Type B pancreatic cell (in vitro differentiated cells): ENCODE measurements at places on chromosomes 13 and 19. TPM values are rescaled to one million over a fixed set of nuclear protein-coding genes. Genes with fewer than 3 reads are reported as not detected.

DNA sequence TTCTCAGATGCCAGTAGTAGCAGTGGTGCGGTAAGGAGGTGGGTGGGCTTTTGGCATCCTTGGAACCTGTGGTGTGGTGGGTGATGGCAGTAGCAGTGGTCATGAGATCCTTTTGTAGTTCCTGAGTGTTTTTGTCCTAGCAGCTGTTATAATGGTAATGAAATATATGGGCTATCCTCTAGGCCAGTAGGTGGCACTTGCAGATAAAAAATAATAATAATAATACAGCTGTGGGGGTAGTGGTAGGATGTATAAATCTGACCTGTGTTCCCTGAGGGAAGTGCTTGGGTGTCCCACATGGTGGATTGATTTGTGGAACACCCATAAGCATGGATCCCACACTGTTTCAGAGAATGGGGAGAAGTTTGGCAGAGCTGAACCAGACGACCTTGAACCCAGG, 334.0 kb downstream of the SLITRK5 start:
- H3K27ac ChIP-seq: no peak overlapping the region
- no peaks in the 10 kb centered on the region for H3K4me1 ChIP-seq
- H3K36me3 ChIP-seq: no peaks in the 10 kb centered on the region
- DNase-seq: no peak

Gene NUFIP1
- 6.9 and 8.7 TPM in 2 replicates for total RNA-seq

Gene FOXA3
- total RNA-seq: 3.3 and 5.0 TPM in 2 replicates

- DNase-seq: no peak
- H3K36me3 ChIP-seq: no peaks in the 10 kb centered on the region
- no peak overlapping the region for H3K4me3 ChIP-seq
- H3K4me1 ChIP-seq: peaks cover 17% of the 10 kb centered on the region
- no peaks in the 10 kb centered on the region for H3K27me3 ChIP-seq
Measured at GRCh38 chr13:73661687-73662425, 472.3 kb downstream of the KLF12 start.

Gene MAST1
- 1.9 and 3.5 TPM in 2 replicates for total RNA-seq

DNA sequence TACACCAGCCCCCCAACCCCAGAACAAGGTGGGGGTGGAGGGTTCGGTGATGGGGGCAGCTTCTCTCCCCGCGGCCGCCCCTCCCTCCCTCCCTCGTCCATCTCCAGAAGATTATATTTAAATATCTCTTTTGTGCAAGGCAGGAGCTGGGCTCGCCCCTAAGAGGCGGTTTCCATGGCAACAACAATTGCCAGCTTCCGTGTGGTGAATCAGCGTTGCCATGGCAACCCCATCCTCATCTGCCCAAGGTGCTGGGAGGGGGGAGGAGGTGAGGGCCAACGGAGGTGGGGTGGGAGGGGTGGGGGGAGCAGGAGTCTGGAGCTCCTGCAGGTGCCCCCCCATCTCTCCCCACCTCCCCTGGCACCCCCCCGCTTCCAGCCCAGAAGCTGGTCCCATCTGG, 46.4 kb downstream of the CELF5 start:
- H3K4me3 ChIP-seq: no peak overlapping the region
- no peak overlapping the region for H3K27ac ChIP-seq
- H3K27me3 ChIP-seq: peaks cover 70% of the 10 kb centered on the region
- H3K4me1 ChIP-seq: peaks cover 5% of the 10 kb centered on the region
- DNase-seq: no peak
- H3K36me3 ChIP-seq: no peaks in the 10 kb centered on the region

DNA sequence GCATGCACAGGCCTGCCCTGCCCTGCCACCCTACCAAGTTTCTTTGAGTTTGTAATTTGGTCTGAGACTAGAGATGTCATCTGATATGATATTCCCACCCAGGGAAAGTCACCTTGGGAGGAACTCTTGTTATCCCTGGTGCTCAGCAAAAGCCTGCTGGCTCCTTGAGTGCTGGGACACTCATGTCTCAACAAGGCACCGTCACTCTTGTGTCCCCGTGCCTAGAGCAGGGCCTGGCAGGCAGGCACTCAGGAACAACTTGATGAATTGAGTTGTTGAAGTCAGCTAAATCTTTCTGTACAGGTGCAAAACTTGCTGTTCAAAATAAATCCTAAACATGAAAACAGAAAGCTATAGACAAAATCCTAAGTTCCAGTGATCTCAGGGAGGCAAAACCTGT, 345.4 kb downstream of the KCNRG start:
- DNase-seq: no peak
- H3K4me1 ChIP-seq: peaks cover 44% of the 10 kb centered on the region
- no peaks in the 10 kb centered on the region for H3K36me3 ChIP-seq
- no peak overlapping the region for H3K27ac ChIP-seq
- H3K4me3 ChIP-seq: no peak overlapping the region
- no peaks in the 10 kb centered on the region for H3K27me3 ChIP-seq

- no peak within 1 kb of the TSS for H3K27ac ChIP-seq
- no peaks in the 10 kb centered on the region for H3K36me3 ChIP-seq
- DNase-seq: no peak
- H3K4me1 ChIP-seq: no peaks in the 10 kb centered on the region
Measured at GRCh38 chr19:10085641-10086590, at the start of gene SHFL. TSS of gene SHFL (plus strand) at chr19:10086317. CDS start at chr19:10086428, 111 bp downstream.

DNA sequence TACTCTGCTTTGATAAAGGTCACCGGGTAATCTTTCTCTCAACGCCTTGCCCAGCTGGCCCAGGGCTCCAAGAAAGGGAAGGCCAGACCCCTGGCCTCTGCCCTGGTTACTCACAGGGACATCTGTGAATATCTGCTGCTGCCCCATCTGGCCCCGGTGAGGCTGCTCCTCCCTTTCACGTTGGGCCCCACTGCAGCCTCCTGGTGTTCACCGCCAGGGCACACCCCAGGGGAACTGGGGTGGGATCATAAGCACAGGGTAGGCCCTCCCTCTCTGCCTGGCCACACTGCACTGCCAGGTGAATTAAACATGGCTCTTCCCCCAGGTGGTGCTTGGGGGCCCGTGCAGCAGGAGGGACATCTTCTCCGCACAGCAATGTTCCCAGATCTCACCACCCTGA, 12.7 kb downstream of the LAIR1 start:
- H3K36me3 ChIP-seq: no peaks in the 10 kb centered on the region
- no peak overlapping the region for H3K27ac ChIP-seq
- H3K4me3 ChIP-seq: no peak overlapping the region

- H3K27me3 ChIP-seq: no peaks in the 10 kb centered on the region
- no peaks in the 10 kb centered on the region for H3K36me3 ChIP-seq
- no peak for DNase-seq
- H3K4me3 ChIP-seq: no peak overlapping the region
Measured at GRCh38 chr13:87444135-87444534, 227.0 kb upstream of the SLITRK5 start.

GRCh38 chr13:73231471-73231870, 172.7 kb downstream of the KLF5 start:
- no peaks in the 10 kb centered on the region for H3K4me1 ChIP-seq
- H3K36me3 ChIP-seq: no peaks in the 10 kb centered on the region
- DNase-seq: no peak
- H3K27me3 ChIP-seq: no peaks in the 10 kb centered on the region

DNA sequence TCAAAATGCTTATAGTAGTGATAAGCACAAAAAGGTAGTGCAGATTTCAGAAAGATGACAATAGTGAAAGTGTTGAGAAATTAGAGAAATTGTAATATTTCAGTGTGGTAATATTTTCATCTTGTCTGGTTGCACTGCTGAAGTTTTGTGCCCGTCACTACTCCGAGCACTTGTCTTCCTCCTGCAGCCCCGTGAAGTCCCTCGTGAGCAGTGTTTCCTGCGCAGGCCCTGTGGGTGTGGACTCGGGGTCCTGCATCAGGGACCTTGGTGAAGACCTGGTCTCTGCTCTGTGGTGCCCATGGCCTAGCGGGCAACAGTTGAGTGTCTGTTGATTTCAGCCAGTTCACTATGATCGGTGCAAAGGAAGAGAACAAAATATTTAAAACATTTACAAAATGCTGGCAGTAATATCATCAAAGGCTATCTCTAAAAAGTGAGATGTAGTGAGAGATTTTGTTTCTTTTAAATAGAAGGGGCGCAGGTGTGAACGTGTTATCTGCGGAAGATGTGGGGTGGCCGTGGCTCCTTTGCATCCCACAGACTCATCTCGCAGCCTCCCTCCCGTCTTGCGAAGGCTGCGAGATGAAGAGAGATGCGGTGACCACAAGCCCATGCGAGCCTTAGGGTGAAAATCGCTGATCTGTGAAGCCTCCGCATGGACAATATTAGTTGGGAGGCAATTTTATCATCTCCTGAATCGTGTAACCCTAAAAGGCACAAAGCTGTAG, 27.7 kb upstream of the DCUN1D2 start:
- no peak overlapping the region for H3K4me3 ChIP-seq
- peaks cover 1% of the 10 kb centered on the region for H3K4me1 ChIP-seq
- no peak for DNase-seq
- H3K27ac ChIP-seq: no peak overlapping the region
- H3K27me3 ChIP-seq: no peaks in the 10 kb centered on the region

DNA sequence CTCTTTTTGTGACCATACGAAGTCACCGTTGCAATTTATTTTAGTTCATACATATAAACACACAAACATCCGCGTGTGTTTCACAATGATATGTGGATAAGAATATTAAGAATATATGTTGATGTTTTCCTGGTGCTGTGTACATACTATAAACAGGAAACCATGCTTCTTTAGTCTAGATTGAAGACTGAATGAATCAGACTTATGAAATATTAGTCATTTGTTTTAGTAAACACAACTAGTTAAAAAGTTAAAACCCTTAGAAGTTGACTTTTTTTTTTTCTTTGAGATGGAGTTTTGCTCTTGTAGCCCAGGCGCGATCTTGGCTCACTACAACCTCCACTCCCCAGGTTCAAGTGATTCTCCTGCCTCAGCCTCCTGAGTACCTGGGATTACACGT, 257.7 kb downstream of the DACH1 start:
- H3K4me1 ChIP-seq: peaks cover 14% of the 10 kb centered on the region
- H3K36me3 ChIP-seq: peaks cover 8% of the 10 kb centered on the region
- H3K4me3 ChIP-seq: no peak overlapping the region

GRCh38 chr13:61410669-61411297, 4.9 kb downstream of the PCDH20 start:
- no peaks in the 10 kb centered on the region for H3K36me3 ChIP-seq
- H3K27me3 ChIP-seq: peaks cover 47% of the 10 kb centered on the region
- no peak for DNase-seq
- H3K4me3 ChIP-seq: no peak overlapping the region
- no peak overlapping the region for H3K27ac ChIP-seq

Gene C19orf67
- total RNA-seq: not detected in 2 replicates

Gene LPAR2
- total RNA-seq: 25.7 and 56.5 TPM in 2 replicates

Gene SLC25A41
- 1.0 and 1.1 TPM in 2 replicates for total RNA-seq

DNA sequence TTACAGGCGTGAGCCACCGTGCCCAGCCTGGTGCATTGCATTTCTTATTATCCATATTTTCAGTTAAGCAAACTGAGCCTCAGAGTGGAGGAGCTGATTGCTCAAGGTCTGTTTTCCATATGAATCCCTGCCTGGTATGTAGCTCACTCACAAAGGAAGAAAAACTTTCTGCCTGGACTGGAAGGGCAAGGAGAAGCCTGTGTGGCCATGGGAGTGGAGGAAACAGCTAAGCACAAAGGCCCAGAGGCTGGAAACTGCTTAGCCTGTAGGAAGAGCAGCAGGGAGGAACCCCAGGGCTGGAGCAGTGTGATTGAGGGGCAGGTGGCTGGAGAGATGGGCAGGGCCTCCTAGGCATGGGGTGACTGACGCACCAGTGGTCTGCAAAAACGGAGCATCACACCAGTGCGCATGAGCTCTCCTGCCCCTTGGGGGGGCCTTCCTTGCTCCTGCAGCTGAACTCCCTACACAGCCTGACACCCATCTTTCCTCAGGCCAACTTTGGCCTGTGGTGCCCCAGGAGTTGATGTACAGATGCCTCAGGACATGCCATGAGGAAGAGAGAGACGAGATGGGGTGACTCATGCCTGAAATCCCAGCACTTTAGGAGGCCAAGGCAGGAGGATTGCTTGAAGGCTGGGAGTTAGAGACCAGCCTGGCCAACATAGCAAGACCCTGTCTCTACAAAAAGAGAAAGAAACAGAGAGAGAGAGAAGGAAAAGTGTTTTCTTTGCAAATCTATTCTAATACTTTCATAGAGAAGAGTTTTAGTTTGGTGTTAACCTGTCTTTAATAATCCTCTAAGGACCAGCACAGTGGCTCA, 2.8 kb upstream of the HNRNPM start:
- H3K36me3 ChIP-seq: peaks cover 10% of the 10 kb centered on the region
- no peak for DNase-seq
- peak overlapping the region; percentile 70 for H3K4me3 ChIP-seq

- H3K36me3 ChIP-seq: no peaks in the 10 kb centered on the region
- H3K4me1 ChIP-seq: no peaks in the 10 kb centered on the region
- H3K4me3 ChIP-seq: no peak overlapping the region
- no peak overlapping the region for H3K27ac ChIP-seq
Measured at GRCh38 chr13:108176685-108177274, 38.6 kb downstream of the LIG4 start.

- no peak for DNase-seq
- no peaks in the 10 kb centered on the region for H3K36me3 ChIP-seq
- no peak overlapping the region for H3K4me3 ChIP-seq
- H3K4me1 ChIP-seq: peaks cover 7% of the 10 kb centered on the region
- H3K27ac ChIP-seq: no peak overlapping the region
- H3K27me3 ChIP-seq: no peaks in the 10 kb centered on the region
Measured at GRCh38 chr13:89695343-89696257, 1651.9 kb upstream of the MIR17HG start.

- H3K27ac ChIP-seq: no peak overlapping the region
- H3K27me3 ChIP-seq: peaks cover 47% of the 10 kb centered on the region
- no peak for DNase-seq
- H3K4me1 ChIP-seq: no peaks in the 10 kb centered on the region
Measured at GRCh38 chr13:28792992-28793391, 27.1 kb upstream of the MTUS2 start.

GRCh38 chr13:21069561-21070004, 8.2 kb upstream of the LATS2 start:
- H3K36me3 ChIP-seq: no peaks in the 10 kb centered on the region
- H3K4me1 ChIP-seq: peaks cover 5% of the 10 kb centered on the region
- H3K4me3 ChIP-seq: no peak overlapping the region
- no peaks in the 10 kb centered on the region for H3K27me3 ChIP-seq
- H3K27ac ChIP-seq: peak overlapping the region; percentile 58

DNA sequence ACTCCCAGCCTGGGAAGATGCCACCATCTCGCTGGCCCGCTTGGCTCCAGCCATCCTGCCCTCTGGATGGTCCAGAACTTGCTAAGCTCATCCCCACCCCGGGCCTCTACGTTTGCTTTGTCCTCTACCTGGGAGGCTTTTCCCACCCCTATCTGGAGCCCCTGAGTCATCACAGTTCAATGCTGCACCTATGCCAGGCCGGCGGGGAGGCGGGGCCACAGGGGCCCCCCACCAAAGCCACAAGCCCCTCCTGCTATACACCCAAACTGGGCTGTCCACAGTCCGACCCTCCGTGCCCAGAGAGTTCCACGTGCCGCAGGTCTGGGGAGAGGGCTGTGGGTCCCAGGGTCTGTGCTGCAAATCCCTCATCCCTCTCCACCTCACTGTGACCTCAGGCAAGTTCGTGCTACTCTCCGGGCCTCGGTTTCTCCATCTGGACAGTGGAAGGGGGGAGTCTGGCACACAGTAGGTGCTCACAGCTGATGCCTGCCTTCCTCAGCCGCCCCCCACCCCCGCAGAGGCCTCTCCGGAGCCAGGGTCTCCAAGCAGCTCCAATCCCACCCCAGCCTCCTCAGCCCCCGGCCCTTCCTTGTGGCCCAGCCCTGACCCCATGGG, 1.9 kb upstream of the TCF3 start:
- peaks cover 4% of the 10 kb centered on the region for H3K36me3 ChIP-seq
- H3K27me3 ChIP-seq: no peaks in the 10 kb centered on the region
- peaks cover 18% of the 10 kb centered on the region for H3K4me1 ChIP-seq
